ENCODE measurements at places on chromosomes 13 and 19.

DNA sequence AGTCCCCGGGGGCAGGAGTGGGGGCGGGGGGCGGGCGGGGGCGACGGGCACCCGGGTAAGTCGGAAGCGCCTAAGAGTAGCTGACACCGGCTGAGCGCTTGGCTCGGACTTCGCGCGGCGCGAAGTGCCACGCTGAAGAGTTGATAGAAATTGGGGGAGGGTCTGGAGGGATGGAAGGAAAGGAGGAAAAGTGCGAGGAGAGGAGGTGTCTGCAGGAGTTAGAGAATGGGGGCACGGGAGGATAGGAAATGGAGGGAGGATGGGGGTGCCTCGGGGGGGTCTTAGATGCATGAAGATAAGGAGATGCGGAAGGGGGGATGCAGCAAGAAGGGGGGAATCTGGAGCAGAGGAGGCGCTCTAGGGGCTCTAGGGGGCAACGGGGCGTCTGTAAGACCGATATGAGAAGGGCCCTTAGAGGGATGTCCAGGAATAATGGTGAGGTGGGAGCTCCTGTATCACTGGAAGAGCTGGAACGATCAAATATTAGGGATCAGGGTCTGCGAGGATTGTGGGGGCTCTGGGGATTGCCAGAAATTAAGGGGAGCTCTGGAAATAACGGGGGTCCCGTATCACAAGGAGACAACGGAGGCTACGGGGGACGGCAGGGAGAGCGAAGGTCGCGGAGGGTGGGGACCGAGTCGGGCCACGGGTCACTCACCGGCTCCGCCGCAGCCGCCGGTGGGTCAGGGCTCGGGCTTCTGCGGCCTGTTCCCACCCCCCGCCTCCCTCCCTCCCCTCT, at the start of gene MYPOP:
Gene MYPOP (minus strand): TSS at position 702 of the 739 bp plus-strand sequence. CDS start 840 bp downstream, outside the sequence.
- DNase-seq: no peak

DNA sequence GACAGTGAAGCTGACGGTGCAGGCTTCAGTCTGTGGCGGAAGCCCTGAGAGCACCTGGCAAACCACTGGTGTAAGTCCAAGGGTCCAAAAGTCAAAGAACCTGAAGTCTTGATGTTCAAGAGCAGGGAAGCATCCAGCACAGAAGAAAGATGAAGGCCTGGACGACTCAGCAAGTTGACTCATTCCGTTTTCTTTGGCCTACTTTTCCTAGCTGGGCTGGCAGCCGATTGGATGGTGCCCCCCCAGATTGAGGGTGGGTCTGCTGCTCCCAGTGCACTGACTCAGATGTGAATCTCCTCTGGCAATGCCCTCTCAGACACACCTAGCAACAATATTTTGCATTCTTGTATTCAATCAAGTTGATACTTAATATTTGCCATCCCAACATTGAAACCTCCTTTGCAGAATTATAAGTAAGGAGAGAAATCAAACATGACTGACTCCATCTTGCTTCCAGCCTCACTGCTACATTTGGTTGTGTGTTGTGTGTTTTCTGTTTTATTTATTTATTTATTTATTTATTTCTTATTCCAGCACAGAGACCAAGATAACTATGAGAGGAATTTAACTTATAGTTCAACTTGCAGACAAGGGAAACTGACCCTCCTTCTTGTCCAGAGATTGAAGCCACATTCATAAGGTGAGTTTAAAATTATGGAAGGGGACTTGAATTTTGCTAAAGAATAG, 32.8 kb downstream of the IGFL2 start:
- DNase-seq: no peak

DNA sequence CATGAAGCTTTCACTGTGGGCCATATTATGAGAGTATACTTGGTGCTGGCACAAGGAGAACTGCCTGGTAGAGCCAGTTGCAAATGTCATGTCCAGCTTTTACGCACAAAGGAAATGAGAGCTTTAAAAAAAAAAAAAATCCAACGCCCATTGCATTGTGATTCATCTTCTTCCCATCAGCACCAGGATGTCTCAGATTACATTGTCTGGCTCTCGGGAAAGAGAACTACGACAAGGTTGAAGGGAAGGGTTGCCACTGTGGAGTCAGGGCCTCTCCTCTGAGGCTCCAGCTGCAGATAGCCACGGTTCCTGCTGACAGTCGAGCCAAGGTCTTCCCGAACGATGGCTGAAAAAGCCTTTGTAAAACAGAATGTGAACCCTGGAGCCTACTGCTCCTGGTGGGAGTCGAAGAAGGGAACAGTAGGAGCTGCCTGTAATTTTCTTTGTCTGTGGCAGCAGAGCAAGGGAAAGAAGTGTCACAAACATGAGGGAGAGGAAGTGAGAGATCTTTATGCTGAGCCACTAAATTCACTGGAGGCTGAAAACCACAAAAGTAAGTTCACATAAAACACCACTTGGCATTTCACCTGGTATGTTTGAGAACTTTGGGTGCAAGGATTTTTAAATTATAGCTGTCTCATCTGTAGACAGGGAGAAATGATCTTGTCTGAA, 704.7 kb downstream of the DIAPH3 start:
- DNase-seq: peak; percentile 6

DNA sequence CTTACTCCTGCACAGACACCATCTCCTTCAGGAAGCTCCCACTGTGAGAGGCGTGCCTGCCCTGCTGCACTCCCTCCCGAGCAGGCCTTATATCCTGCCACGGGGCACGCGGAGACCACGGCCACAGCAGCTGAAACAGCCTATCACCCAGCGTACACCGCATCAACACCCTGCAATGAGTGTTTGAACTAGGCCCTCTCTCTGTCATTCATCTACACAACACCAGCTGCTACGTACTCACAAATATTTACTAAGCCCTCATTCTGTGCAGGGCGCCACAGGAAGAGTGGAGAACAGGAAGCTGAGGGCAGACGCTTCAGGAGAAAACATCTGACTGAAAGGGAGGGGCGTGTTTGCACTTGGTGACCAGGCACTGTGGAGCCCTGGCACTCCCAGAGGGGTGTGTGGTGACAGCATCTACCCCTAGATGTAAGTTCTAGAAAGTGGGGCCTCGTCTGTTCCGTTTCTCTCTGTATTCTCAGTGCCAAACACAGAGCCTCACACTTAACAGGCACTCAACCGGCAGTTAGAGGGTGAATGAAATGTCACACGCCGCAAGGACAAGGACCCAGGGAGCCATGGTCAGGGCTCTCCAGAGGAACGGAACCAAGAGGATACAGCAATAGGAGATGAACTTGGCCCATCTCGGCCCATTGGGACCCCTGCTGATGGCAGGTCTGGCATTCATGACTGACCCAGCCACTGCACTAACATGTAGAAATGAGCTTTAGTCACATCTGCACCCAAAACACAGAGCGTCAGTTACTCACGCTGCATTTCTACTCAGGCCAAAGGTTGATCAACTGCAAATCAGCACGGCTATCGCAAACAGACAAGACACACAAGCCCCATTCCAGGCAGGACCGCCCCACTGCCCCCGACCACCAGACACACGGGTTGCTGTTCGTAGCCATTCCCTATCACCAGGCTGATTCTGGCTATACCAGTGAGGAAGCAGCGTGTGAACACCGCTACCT, 15.7 kb downstream of the RANBP3 start:
- DNase-seq: peak; percentile 11

- DNase-seq: peak; percentile 43
Measured at GRCh38 chr13:51942189-51942588, 69.1 kb downstream of the ATP7B start.

DNA sequence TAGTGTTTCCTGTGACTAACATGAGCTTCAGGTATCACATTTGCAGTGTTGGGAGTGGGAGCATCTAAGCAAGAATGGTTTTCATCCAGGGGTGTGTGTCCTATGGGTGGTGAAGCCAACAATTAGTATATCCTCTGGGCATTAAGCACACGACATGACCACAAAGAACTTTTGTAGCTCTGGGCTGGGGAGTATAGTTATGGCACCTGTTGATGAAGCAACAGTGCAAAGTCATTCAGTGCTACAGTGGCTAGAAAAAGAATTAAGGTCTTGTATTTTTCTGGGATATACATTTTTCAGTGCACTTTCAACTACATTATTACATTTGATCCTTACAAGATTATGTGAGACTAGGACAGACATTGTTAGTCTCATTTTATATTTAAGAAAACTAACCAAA, 21.8 kb downstream of the CCNA1 start:
- no peak for DNase-seq

GRCh38 chr13:45179428-45179827, 21.4 kb downstream of the KCTD4 start:
- no peak for DNase-seq

DNA sequence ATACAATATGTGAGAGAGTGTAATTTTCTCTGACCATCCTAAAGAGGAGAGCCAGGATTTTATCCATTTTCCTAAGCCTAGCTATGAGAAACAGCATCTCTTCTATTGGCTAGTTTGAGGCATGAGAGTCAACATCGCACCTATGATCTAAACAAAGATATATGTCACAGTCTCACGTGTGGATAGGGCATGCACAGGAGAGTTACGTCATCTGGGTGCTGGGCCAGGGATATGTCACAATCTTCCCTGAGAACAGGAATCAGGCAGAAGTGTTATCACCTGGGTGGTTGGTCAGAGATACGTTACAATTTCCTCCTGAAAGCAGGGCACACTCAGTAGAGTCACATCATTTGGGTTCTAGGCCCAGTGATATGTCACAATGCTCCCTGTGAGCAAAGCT, 53.9 kb upstream of the ZNF730 start:
- no peak for DNase-seq

DNA sequence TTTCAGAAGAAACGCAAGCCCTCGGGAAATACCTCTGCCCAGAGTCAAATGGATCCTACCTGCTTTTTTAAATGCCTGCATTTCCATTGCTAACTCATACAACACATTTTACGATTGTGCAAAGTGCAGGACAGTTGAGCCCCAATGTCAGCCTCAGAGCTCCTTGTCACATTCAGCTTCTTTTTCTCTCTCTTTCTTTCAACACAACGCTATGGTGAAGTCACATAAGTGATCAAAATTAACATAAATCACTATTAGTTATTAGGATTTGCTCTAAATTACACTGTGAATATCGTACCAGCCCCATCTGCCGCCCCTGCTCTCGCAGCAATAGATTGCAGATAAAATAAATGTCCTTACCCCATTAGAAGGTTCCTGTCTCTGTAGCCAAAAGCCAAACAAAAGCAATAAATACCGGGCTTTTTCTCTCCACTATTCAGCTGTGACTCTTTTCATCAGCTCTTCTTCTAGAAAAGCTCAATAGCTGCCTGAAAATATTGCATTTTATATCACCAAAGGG, 8.8 kb downstream of the POU4F1 start:
- DNase-seq: no peak

GRCh38 chr13:38462605-38463004, 113.0 kb downstream of the UFM1 start:
- no peak for DNase-seq

GRCh38 chr19:32876919-32877285, 7.3 kb upstream of the SLC7A9 start:
- DNase-seq: no peak

- no peak for DNase-seq
Measured at GRCh38 chr13:76874479-76874878, 11.7 kb downstream of the KCTD12 start.

- DNase-seq: no peak
Measured at GRCh38 chr19:16581971-16582343, 9.7 kb upstream of the SLC35E1 start.

DNA sequence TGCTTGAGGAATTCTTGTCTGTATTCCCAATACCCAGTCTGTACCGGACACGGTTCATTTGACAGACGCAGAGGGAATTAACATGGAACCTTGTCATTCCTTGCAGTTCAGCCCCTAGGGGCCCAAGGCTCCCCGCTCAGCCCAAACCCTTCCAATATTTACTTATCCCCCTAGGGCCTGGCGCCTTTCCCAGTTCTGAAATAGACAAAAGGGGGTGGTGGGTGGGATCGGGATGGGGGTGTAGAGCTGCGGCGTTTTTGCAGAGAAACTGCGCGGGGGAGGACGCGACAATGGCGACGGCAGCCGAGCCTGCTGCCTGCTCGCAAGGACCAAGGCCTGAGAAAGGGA, 583 bp downstream of the AKAP8L start:
- DNase-seq: no peak

DNA sequence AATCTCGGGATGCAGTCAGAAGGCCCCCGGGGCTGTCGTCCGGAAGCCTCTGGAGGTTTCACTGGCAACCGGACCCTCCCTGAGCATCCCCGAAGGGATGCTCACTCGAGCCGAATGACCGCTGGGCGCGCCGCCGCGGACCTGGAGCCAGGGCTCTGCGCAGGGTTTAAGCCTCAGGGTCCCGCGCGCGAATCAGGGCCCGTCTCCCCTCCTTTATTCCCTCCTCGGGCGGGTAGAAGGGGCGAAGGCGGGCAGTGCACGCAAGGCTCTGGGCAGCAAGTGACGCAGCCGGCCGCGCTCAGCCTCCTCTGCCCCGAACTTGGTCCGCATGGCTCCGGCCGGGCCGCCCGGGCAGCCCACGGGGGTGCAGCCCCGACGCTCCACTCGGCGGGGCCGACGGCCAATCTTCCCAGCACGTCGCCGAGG, 572 bp downstream of the SHISA2 start:
- no peak for DNase-seq

- no peak for DNase-seq
Measured at GRCh38 chr13:30848332-30849027, 57.6 kb upstream of the MEDAG start.
